Stimulated activated CD4-positive, alpha-beta T cell treated with anti-CD3 and anti-CD28 coated beads, Interleukin-12 subunit alpha, Interleukin-12 subunit beta, amount 100 ng/mL, for 48 hours (primary cell): ENCODE measurements at places on chromosomes 4 and X.

GRCh38 chr4:184722798-184723197, 11.1 kb downstream of the CENPU start:
- no peak for DNase-seq

DNA sequence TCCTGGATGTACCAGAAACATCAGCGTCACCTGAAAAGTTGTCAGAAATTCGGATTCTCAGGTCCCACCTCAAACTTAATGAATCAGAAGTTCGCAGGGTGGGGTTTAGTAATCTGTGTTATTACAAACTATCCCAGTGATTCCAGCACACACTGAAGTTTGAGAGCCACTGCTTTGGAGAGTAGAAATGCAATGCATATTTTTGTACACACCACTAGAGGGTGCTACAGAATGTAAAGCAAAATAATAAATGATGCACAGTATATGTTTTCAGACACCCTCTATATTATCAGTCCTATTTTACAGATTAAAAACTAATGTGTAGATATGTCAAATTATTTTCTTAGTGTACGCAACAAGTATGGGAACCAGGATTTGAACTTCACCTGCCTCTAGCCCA, 2.4 kb upstream of the MORF4L2 start:
- no peak for DNase-seq

DNA sequence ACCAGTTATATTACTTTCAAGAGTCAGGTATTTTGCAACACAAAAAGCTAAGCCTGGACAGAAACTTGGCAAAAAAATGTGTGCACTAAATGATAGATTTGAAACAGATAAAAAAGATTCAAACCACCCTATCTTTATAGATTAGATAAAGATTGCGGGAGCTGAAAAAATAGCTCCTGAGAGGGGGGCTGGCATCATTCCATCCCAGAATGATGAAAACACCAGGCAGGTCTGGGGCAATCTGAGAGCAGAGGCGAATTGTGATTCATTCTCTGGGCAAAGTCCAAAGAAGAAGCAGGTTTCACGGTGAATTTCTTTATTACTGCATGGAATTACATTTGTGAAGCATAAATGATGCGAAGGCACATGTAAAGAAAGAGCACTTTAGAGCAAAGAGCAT, 168.5 kb upstream of the DMD start:
- DNase-seq: no peak

GRCh38 chr4:142278171-142278570, 567.9 kb downstream of the INPP4B start:
- DNase-seq: no peak

GRCh38 chr4:151481813-151482212, 72.8 kb downstream of the FHIP1A start:
- DNase-seq: no peak

DNA sequence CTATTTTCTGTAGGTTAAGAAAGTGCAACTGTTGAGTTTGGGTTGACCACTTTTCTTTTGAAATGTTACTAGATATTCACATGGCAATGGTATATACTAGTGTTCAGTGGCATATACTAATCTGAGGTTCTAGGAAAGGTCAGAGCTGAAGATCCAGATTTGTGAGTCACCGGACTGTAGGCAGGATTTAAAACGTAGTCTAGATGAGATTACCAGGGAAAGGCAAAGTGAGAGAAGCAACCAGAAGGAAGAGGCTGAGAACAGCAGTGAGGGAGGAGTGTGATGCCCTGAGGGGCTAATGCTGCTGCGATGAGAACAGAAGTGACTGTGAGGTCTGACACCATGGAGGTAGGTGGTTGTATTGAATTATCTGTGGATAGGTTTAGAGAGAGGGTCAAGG, 9.7 kb upstream of the PLA2G12A start:
- DNase-seq: no peak

DNA sequence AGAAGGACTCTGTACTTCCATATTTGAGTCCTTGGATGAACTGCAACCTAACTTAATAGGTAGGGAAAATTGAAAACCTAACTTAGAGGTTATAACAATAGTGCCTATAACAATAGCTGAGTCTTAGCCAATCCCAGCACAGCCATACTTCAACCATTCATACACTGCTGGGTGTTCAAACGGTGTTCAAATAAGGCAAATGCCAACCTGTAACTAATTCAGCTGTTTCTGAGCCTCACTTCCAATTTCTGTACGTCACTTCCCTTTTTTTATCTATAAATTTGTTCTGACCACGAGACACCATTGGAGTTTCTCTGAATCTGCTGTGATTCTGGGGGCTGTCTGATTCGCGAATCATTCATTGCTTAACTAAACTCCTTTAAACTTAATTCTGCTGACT, 9.6 kb upstream of the GRSF1 start:
- DNase-seq: no peak

DNA sequence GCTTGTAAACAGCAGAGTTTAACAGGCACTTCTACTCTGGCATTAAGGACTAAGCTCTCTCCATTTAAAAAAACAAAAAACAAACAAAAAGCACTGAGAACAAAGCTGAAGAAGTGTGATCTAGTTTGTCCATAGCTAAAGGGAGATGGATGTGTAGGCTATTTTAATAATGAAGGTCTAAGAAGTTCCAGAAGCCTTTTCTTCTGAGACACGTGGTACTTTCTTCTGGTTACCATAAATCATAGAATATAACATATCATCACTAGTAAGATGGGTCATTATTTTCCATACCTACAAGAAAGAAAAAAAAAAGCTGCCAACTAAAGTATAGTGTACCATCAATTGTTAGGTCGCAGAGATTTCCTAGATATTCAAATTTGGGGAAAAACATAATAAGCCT, 722 bp upstream of the NBDY start:
- no peak for DNase-seq

DNA sequence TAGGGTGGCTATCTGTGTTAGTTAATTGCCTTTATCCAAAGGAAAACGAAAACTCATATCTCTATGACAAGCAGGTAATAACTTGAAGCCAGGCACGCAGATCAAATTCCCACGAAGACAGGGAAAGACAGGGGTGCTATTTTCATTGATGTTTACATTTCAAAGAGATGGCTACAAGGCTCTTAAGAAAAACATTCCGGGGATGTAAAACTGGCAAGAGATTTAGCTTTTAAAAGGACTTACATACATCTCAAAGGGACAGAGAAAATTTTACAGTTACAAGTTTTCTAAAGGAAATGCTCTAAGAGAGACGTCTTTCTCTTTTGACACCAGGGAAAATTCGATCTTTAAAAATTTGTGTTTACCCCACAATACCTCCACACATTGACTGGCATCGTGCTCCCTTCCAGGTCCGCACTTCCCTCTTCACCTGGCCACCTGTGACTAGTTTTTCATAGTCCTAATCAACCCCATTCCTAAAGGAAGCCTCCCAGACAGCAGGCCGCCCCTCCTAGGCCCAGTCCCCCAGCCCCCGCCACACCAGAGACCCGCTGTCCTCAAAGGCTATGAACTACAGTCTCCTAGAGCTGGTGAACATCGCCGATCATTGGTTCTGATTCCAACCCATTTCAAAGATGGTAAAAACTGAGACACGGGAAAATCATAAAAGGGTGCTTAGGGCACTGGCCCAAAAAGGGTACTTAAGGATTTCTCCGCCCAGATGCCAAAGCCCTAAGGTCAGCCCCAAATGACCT, 649 bp upstream of the ARAF start:
- DNase-seq: no peak

GRCh38 chr4:86917212-86918039, 17.4 kb upstream of the AFF1 start:
- DNase-seq: no peak

DNA sequence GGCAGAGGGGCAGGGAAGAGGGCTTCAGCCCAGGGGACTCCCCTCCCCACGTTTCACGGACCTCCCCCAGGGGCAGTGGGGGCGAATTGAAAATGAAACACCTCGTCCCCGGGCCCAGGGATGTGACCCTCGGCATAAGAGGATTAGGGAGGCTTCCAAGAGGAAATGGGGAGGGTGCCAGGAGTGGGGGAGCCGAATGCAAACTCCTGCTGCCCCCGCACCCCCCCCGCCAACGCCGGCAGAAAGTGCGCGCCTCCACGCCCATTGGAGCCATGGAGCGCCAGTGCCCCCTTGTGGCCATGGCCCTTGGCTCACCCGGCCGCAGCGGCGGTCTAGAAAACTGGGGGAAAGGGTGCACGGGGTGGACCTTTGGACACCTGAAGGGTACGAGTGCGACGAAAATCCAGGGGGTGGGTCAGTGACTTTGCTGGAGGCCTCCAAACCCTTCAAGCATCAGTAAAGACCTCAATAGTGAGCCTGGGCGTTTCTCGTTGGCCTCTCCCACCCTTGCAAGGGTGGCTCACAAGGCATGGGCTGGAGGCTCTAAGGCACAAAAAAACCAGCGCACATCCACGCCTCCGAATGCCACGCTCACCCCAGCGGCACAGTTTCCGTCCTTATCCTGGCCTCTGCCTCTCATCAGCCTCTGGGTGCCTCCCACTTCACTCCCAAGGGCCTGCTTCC, 120.8 kb upstream of the PJA1 start:
- peak; percentile 13 for DNase-seq

DNA sequence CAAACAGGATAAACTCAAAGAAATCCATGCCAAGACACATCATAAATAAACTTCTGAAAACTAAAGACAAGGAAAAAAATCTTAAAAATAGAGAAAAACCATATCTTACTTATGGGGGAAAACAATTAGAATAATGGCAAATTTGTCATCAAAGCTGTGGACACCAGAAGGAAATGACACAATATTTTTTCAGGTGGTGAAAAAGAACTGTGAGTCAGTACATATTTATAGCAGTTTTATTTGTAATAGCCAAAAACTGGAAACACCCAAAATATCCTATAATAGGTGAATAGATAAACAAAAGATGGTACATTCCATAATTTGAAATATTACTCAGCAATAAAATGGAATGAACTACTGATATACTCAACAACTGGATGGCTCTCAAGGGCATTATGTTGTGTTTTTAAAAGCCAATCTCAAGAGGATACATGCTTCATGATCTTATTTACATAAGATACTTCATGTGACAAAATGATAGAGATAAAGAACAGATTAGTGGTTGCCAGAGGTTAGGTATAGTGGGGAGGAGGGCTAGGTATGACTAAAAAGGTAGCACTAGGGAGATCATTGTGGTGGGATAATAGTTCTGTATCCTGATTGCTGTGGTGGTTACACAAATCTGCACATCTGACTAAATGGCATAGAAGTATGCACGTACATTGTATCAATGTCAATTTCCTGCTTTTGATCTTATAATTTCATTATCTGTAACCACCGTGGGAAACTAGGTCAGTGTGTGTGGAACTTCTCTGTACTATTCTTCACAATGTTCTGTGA, 191.9 kb downstream of the PPP1R2C start:
- DNase-seq: no peak

GRCh38 chr4:30924495-30924894, 204.3 kb downstream of the PCDH7 start:
- no peak for DNase-seq

GRCh38 chr4:2092669-2093053, 33.5 kb downstream of the NAT8L start:
- DNase-seq: no peak

DNA sequence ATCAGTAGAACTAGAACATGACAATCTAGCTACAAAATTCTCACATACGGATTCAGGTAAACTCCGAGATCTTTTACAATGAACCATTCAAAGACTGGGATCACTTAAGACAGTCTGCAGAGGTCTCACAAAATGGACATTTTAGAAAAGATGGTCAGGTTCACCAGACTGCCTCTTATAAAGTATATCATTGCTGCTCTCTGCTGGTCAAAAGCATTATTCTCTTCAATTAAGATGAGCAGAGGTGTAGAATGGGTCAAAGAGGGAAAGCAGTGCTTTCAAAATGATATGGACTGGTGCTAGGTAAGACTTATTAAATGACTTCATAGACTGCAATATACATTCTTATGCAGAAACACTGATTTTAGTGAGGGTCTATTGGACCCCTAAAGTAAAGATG, 434.7 kb downstream of the PACRGL start:
- no peak for DNase-seq

DNA sequence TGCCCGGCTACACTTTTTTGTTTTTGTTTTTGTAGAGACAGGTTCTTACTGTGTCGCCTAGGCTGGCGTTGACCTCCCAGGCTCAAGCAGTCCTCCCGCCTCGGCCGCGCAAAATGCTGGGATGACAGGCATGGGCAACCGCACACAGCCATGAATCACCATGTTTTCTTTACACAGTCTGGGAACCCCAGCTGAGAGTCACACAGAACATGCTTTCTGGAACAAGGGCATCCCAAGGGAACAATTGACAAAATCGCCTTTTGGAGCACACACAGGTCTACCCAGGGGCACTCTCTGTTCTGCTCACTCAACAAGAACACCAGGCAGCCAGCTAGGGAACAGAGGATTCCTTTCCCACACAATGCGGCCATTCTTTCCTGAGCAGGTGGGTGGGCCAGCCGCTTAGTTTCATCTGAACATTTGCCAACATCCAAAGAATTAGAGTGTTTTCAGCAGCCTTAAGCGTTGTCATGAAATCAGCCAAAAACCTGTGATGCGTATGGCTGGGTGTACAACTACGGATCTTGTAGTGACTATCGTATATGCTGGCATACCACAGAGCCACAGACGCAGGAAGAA, 15.7 kb downstream of the PRKX start:
- no peak for DNase-seq

DNA sequence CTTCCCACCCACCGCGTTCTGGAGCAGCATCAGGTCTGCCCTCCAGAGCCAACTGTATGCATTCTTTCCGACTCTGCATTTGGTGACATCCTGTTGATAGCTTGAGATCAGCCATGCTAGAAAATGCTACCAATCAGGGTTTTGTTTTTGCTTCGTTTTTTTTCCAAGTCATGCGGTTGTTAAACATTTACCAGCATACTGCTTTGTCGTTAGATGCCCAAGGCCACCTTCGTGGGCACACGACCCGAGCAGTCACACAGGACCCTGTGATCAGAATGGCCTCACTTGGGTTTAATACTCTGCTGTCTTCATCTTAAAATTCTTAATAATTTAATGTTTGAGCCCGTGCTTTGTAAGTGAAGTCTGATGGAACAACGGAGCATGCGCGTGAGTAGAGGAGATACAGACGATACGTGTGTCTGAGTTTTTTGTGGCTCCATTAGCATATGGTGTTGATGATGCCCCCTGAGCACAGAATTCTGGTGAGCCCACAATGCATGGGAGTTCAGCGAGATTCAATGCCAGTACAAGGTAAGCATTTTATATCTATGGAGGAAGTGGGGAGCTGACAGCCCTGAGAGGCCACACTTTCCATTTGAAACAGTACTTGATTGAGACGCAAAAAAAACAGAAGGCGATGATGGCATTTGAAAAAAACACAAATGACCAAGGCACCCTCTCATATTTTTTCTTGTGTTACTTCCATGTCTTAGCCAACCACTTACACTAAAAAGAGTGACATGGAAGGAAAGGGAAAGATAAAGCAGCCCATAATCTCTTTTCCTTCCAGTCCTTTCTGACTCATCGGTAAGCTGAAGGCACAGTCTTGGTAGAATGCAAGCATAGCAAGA, 323.6 kb downstream of the BCOR start:
- no peak for DNase-seq

DNA sequence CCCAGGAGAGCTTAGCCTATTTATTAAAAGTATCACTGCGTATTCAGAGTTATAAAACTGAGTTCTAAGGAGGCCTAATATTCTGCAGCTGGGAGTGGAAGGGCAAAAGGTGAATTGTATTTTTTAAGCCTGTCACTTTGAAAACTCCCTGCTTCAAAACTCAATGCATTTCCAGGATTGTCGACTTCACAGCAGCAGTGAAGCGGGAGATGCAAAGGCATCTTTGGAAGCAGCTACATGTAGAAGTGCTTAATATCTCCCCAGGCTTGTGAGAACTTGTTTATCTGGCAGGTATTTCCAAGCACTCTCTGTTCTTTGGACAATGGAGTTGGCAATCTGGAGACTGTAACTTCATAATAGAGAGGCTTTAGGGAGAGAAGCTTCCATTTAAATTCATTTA, 717.5 kb upstream of the SLIT2 start:
- DNase-seq: no peak
